ENCODE measurements at places on chromosomes 2 and 18.

- no peak for DNase-seq
These were observed 30.5 kb downstream of the PDK1 start for GRCh38 chr2:172586245-172586891.

- DNase-seq = no peak
These were observed 31.8 kb upstream of the BCL11A start for GRCh38 chr2:60585276-60585675.

GRCh38 chr2:218257390-218257981 lies 3.3 kb upstream of the GPBAR1 start:
- no peak for DNase-seq

DNA sequence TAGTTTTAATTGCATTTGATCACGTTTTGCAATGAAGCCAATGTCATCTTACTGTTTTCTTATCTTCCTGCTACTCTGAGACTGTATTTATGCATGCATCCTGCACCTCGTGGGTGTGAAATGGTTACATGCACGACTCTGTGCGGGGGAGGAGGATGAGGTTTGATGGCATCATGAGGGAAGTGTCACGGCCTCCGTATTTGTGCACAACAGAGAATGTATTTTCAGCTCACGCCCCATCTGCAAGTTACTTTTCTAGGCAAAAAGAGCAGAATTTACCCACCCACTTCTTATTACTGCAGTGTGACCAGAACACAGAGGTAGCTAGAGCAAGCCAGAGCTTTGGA lies 145.1 kb downstream of the TDRD15 start:
- DNase-seq = no peak

DNA sequence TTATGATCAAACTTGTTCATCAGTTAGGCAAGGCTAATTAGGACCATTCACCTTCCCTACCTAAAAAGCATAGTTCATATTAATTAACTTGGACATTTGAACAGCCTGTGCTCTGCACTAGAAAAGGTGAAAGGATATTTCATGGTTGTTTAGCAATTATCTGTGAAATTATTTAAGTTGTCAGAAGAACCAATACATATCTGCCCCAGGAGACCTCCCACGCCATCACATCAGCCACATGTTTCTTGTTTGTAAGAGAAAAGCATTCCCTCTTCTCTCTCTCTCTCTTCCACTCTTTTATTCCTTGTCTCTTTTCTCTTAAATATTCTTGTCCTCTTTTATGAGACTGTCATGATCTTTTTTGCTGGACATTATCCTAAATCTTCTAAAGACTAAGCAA lies 282.0 kb upstream of the RND3 start:
- DNase-seq = no peak

DNA sequence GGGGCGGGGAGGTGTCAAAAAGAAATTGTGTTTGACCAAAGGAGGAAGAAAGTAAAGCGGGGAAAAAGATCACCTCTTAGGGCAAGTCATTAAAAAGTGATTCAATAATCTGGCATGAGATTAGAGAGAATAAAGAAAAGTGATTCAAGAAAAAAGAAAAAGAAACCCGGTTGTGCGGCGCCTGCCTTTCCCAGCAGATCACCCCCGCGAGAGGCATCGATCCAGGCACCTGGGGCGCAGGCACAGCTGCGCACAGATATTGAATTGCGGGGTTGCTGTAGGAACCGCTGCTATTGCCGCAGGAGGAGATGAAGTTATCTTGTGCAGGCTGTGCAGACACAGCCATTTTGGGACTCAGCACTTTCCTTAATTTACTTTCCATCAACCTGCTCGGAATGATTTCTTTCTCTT lies 71.2 kb downstream of the PLB1 start:
- no peak for DNase-seq

DNA sequence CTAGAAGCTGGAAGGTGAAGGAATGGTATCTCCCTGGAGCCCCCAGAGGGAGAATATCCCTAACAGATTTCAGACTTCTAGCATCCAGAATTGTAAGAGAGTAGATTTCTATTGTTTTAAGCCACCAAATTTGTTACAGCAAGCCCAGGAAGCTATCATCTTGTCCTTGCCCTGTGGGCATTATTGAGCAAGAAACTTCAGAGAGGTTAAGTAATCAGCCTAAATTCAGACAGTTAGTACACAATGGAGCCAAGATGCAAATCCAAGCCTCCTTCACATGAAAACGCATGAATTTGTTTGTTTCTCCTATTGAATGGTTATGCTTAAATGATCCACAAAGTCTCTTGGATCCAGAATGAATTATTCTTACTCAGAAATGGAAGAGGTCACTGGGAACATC lies 55.2 kb upstream of the TRIB2 start:
- no peak for DNase-seq

- DNase-seq = no peak
These were observed 290.2 kb upstream of the TMEFF2 start for GRCh38 chr2:192484903-192485302.

DNA sequence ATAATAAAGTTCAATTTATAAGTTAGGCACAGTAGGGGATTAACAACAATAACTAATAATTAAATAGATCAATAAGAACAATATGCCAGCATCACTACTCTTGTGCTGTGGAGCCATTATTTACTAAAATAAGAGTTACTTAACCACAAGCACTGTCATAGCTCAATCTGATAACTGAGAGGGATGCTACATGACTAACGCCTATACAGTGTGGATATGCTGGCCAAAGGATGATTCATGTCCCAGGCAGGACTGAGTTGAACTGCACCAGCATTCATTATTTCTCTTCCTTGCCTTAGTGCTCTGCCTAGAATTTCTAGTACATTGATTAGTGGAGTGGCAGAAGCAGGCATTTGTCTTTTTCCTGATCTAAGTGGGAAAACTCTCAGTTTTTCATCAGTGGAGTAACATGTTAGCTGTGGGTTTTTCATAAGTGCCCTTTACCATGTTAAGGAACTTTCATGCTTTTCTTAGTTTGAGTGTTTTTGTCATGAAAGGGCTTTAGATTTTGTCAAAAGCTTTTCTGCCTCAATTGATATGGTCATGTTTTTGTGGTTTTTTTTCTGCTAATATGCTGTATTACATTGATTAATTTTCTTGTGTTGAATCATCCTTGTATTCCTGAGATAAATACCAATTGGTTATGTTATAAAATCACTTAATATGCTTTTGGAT lies 21.7 kb downstream of the KIAA1328 start:
- DNase-seq = no peak

Data from psoas muscle (tissue), 8 donors.